ENCODE measurements at places on chromosomes 5 and 9.

GRCh38 chr9:134937566-134938345, 20.0 kb upstream of the FCN1 start:
- DNase-seq: no peak

DNA sequence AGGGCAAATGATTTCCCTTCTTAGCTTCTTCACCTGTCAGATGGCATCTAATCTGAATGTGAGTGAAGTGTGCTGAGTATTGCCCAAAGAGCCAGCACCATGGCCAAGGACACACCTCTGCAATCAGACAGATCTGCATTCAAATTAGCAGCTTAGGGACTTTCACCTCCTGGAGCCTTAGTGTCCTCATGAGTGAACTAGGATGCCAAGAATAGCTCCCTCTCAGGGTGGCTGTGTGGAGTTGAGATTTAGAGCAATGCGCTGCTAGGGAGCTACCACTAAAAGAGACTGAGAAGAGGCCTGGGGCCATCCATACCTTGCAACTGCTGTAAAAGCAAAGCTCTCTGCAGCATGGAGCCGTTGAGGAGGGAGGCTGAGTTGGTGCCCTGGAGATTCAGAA, 1.4 kb downstream of the CIZ1 start:
- no peak for DNase-seq

DNA sequence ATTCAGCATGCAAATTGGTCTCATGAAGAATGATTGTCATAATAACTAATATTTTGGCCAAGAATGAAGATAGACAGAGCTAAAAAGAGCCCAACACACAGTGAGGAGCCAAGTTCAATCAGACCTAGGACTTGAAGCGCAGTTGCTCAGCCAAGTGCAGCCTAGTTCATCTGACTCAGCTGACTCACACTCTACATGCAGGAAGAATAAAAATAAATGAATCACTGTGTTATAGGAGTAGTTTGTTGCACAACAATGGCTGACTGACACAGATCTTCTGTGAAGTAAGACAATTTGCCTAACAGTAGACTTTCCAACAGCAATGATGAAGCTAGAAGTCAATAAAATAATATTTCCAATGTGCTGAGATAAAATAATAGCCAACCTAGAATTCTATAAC, 261.5 kb downstream of the CEMIP2 start:
- no peak for DNase-seq

DNA sequence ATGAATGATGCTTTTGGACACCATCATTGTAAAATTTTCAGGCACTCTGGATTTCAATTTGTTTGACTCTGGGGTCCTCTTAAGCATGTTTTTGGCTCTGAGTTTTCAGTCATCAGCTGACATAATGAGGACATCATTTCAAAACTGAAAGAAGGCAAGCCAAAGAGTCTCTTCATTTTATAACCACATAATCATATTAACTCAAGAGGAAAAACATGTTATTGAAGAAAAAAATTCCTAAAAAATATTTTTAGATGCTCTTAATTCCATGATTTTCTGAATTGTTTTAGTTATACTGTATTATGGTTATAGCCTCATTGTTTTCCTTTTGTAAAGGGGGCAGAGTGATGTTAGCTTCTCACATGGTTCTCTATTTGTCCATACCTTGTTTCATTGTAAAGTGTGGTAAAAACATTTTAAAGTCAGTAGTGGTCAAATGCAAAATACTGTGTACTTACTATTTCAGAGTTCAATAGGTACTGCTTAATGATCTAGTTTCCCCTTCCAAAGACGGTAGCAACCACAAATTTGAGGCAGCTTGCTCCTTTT, 472.1 kb downstream of the DMRT2 start:
- no peak for DNase-seq

- DNase-seq: no peak
These were observed 108.6 kb downstream of the OXCT1 start for GRCh38 chr5:41761663-41762062.

- DNase-seq: no peak
These were observed 113.8 kb upstream of the ANKRD55 start for GRCh38 chr5:56346741-56347535.

- no peak for DNase-seq
These were observed 718 bp downstream of the DEPDC1B start for GRCh38 chr5:60699288-60699608.

DNA sequence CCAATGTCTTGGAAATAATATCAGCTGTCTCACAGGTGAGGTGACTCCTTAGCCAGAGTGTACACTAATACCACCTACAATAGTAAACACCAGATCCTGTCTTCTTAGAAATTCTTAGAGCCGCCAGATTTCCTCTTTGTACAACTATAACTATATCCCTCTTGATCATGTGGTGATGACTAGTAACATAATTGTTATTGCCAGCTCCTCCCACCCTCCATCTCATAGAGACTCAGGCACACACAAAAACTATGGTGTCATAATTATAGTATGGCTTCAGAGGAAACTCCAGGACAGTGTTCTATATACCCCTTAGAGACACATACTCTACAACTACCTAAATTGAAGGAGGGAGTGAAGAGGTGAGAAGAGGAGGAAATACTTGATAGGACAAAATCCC, 33.1 kb downstream of the PGGT1B start:
- no peak for DNase-seq

DNA sequence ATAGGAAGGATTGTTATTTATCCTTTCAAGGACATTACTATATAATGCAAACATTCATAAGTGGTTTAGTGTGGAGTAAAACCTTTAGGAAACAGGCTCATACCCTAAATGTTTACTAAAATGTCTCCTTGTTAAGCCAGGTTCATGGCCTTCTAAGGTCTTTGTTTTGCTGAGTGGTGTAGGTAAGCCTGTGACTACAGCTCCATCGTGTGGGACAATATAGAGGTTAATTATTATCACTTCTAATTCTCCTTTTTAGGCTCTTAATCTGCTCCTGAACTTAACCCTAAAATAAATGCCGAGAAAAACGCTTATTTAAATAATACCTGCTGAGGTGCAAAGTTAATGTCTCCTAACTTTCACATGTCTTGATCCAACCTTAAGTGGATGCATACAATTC, 43.8 kb downstream of the SPINK5 start:
- DNase-seq: no peak

GRCh38 chr5:56817263-56818014, 2.1 kb downstream of the MAP3K1 start:
- no peak for DNase-seq

- no peak for DNase-seq
These were observed 24.9 kb downstream of the NEK6 start for GRCh38 chr9:124282442-124283227.

- no peak for DNase-seq
These were observed 178.9 kb upstream of the TUSC1 start for GRCh38 chr9:25857147-25857546.

Data from activated naive CD4-positive, alpha-beta T cell treated with Interleukin-2 at 50 U/mL for 16 hours (primary cell).